Glomerular endothelial cell (primary cell): ENCODE measurements at places on chromosomes 3 and 15.

GRCh38 chr3:132568422-132568821 lies 28.6 kb upstream of the ACKR4 start:
- DNase-seq: no peak

DNA sequence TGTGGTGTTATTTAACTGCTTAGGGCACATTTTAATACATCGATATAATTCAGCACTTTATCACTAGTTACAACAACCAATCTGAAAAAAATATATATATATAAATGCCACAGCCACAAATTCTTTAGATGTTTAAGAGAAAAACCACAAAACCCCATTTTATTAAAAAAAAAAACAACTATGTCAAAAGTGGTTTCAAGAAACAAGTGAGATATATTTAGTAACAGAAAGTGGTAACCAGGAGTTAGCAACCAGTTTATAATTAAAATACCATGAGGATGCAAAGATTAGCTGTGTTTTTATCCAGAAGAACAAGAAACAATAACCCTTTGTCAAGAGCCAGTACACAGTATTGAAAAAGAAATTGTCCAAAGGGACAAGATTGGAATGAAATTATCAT lies 14.8 kb upstream of the DIPK2A start:
- DNase-seq: no peak

- no peak for DNase-seq
Measured at GRCh38 chr15:38294126-38294525, 41.5 kb downstream of the SPRED1 start.

- no peak for DNase-seq
Measured at GRCh38 chr3:100096866-100097265, 17.4 kb downstream of the FILIP1L start.

DNA sequence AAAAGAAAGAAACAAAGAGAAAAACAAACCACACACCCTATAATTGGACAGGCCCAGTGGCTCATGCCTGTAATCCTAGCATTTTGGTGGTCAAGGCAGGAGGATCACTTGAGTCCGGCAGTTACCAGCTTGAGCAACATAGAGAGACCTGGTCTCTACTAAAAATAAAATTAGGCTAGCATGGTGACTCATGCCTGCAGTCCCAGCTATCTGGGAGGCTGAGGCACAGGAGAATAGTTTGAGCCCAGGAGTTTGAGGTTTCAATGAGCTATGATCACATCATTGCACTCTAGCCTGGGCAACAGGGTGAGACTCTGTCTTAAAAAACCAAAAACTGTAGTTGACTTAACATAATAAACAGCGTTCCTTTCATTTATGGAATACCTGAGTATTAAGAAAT lies 72.3 kb upstream of the ST3GAL6 start:
- no peak for DNase-seq

- no peak for DNase-seq
Measured at GRCh38 chr15:39744334-39745103, 38.1 kb downstream of the FSIP1 start.

DNA sequence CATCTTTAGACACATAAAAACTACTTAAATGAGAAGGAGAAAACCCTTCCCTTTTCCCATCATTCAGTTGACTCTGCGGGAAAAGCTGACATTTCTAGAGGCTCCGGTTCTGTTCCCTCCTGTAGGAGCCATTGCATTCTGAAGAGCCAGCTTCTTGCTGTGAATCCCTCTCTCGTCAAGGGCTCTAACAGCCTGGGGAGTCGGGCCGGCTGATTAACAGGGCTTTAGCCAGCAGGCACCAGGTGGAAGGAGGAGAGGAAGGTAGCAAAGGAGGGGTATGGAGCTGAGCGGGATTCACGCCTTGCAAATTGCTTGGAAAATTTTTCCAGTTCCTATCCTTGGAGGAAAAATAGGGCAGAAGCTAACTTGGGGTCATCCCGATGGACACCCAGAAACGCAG lies 108.3 kb upstream of the UBE2E1 start:
- DNase-seq: no peak
